NCI-H2029 (cell line): ENCODE measurements at places on chromosomes 5 and 9.

DNA sequence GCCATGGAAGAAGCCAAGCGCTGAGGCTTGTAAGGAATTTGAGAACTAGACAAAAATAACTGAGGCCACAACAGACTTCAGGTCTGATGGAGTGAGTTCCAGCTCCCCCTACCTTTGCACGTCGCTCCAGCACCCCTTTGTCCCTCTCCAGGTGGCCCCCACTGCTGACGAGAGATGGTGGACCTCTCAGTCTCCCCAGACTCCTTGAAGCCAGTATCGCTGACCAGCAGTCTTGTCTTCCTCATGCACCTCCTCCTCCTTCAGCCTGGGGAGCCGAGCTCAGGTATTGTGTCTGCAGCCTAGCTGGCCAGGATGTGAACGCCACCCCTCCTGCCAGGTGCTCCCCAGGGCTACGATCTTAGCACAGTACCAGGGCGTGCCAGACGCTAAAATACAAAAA, 5.2 kb downstream of the BTNL9 start:
- DNase-seq = no peak

DNA sequence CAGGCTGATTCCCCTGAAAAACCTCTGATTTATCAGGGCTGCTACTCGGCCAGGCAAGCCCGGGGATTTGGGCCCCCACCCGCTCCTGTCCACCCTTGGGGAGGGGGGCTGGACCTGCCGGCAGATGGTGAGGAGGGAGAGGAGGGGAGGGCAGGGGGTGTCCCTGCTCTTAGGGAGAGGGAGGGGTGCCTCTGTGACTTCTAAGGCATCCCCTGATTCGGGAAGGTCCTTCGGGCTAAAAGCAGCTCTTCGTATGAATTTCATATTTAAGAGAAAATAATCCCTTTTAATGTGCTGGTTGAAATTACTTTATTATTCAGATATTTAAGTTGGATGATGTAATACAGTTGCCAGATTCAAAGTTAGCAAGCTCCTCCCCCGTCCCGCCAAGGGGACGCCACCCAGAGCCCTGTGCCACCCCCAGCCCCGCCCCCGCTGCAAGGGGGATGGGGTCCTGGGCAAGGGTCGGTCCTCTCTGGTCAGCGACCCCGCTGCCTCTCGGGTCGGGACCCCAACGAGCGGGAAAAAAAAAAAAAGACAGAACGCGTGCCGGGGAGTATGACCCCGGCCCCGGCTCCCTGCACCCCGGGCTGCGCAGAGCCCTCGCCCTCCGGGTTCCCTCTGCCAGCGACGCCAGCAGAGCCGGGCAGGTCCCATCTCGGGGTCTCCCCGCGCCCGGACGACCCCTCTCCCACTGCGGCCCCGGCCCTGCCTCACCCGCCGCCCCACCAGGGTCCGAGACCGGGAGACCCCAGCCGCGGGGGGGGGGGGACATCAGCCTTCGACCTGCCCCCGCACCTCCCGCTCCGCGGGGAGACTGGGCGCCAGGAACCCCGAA, 12.4 kb downstream of the LHX3 start:
- DNase-seq = no peak

DNA sequence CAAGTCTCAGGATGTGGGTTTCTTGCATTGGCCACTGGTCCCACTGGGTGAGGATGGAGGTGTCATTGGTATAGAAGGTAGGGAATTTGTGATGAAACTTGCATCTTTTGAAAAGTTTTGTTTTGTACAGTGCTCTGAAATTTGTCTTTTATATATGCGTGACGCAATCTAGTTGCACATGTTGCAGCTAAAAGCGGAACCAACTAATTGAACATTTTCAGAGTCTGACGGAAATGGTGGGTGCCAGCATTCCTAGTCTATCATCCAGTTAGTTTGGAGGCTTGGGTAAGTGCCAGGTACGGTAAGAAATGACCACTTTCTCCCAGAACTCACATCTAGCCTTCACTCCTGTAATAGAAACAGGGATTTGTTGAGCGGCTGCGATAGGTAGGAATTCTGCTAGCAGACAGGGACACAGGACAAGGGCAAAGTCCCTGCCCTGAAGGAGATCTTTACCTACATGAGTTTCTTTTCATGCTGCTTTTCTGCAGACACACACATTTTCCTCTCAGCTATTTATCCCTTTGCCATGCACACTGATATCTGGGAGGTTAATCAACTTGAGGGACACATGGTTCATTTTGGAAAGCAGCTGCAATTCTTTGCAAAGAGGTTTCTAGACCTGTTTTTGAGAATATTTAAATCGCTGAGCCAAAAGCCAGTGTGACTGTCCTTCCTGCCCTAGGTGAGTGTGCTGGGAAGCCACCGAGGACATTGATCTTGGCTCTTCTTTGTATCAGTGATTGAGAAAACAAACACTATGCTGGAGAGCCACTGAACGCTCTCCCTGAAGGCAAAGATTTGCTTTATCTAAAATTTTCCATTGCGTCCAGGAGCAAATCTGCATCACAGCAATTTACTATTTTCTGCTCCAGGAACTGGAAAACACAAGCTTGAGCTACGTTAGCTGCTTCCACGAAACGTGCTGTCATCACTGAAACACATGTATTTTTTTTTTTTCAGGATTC, 89.7 kb downstream of the DAP start:
- no peak for DNase-seq

DNA sequence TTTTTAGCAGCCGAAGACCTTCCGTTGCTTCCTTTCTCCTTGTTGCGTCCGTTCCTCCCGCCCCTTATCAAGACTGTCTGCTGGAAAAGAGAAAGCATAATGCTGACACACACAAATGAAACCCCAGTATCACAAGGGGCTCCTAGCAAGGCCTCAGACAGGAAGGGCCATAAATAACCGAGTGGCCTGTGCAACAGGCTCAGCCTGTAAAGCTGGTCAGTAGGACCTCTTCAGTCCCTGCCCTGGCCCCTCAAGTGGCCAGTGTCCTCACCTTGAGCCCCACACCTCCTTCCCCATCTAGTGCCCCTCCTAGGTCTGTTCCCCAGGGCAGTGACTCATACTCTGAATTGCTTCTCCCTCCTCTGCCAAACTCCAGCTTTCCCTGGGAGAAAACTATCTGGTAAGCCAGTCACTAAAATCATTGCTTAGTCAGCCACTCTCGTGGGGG, 174.6 kb upstream of the IL12B start:
- no peak for DNase-seq

- DNase-seq = no peak
These were observed 54.0 kb upstream of the CXCL14 start for GRCh38 chr5:135632798-135633197.

DNA sequence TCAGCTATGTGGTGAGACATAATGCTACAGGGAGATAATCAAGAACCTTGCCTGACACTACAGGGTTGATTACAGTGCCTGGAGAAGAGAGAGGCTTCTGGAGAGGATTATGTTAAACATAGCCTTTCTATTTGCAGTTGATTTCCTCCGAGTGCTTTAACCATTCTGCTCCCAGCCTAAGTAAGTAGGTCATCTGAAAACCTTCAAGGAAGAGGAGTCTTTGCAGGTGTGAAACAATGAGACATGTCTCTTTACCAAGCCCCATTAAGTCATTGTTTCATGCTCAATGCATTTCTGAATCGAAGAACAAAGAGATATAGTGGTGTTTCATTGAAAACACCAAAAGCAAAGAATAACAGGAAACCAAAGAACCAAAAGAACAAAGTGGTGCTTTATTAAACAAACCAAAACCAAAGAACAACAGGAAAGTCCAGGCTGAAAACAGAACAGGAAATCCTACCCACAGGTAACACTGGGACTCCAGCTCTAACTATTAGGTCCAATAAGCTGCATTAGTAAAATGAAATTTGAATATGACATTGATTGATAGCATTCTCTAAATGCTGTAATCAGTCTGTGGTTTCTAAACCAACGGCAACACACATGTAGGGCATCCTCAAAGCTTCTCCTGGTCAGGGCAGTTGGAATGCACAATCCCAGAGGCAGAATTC, 113.3 kb upstream of the SPATA31D4 start:
- peak; percentile 28 for DNase-seq

- no peak for DNase-seq
These were observed 170.5 kb downstream of the NNT start for GRCh38 chr5:43773478-43773844.

DNA sequence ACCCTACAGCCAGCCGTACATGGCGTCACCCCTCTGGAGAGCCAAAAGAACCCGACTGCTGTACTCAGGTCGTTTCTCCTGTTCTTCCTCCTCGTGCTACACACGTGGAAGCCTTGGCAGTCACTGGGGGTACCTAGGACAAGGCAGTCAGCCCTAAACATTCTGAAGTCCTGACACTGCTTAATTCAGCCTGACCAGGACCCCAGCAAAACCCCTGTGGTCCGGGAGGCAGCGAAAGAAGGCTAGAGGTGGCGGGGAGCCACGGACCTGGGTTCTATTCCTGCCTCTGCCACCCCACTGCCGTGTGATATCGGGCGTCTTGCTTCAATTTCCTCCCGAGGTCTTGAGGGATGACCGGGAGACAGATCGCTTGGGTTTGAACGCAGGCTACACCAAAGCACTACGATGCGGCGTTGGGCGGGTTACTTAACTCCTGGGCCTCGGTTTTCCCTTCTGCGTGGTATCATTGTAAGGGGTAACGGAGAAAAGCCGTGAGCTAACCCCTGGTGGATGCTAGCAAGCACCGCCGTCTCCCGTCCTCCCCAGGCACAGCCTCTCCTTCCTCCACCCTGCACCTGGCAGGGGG, 429 bp upstream of the ARL10 start:
- DNase-seq = no peak

DNA sequence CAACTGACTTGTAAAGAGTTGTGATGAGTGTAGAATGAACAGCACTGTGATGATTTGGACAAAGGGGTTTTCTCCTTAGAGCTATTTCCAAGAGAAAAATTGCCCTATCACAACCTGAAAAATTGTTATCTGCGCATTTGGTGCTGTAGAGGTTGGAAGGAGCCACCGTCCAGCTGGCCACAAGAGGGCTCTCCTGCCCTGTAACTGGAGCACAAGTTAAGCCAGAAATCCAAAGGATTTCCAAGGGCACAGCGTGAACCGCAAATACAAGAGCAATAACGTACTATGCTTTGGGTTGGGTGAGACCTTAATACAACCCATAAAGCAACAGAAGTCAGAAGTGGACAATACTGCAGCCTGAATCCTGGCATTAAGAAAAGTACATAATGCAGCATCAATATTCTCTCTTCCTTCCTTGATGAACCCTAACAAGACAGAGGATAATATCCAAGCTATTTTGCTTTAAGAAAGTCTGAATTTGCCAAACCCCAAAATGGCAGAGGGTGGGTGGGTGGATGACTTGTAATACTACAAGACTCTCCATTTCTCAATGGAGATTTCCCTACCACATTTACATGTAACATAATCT, 56.8 kb upstream of the SMIM32 start:
- DNase-seq = peak; percentile 57

DNA sequence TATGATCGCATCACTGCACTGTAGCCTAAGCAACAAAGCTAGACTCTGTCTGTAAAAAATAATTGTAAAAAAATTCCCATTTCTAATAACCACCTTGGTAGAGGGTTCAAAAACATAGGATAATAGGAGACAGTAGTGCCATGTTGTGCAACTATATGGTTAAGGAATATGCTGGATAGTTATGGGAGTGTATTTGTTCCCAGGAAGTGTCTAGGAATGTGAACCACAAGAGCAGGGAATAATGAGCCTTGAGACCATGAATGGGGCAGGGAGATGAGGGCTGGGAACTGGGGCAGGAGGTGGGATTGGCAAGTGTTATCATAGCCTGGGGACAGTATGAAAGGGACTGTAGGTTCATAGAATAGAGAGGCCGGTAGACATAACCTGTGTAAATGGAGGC, 50.4 kb downstream of the RUSC2 start:
- DNase-seq = no peak

DNA sequence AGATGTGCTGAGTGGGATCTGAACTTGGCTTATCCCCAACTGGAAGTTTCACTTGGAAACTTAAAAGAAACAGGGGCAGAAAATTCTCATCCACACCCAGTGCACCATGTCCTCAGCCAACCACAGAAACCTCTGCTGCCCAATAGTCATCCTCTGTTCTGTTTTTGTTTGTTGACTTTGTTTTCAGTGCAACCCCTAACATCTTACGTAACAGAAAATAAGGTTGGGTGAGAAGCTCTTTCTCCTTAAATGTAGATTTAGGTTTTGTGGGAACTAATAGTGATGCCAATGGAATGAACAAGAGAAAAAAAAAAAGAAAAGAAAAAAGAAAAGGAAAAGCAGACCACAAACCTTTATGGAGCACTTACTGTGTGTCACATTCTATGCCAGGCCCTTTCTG, 262.8 kb downstream of the PAPPA start:
- no peak for DNase-seq

GRCh38 chr9:129482521-129483414, 138.1 kb downstream of the C9orf50 start:
- DNase-seq = peak; percentile 86

DNA sequence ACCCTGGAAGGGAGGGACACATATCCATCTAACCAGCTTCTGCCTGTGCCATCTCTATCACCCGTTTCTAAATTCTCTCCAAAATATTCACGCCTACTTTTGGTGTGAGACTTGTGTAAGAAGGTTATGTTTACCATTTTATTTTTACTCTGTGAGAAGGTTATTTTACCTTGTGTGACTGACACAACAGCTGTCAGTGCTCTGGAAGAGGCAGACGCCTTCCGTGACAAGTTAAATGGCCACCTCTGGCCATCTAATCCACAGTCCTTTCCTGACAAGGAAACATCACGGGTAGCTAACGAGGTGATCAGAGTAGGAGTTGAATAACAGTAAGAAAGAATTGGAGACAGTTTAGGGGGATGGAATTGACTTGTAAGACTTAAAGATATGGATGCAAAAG, 443.8 kb upstream of the PIK3R1 start:
- no peak for DNase-seq

DNA sequence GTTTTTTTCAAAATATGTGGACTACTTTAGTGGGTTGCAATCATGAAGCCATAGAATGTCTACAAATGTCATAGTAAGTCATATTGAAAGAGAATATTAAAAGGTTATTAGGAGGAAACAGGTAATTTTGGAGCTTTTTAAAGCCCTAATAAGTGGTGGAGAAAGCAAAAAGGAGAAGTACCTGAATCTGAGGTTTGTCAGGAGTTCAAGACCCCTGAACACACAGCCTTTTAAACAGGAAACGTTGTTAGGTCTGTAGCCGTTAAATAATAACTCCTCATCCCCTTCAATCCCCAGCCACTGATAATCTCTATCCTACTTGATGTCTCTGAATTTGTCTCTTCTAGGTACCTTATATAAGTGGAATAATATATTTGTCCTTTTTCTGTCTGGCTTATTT, 51.1 kb downstream of the SPEF2 start:
- DNase-seq = no peak
